ENCODE measurements at places on chromosomes 2 and 18.

GRCh38 chr2:128520340-128520739, 201.7 kb upstream of the HS6ST1 start:
- DNase-seq, result no peak

DNA sequence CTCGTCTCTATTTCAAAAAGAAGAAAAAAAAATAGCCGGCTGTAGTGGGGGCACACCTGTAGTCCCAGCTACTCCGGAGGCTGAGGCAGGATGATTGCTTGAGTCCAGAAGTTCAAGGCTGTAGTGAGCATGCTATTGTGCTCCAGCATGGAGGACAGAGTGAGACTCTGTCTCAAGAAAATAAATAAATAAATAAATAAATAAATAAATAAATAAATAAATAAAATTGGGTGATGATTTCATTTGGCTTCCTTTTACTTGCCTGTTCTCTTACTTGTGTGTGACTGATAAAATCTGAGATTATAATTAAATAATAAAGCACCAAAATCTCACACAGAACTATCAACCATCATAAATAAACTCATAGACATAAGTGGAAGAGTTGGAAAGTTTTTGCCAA, 657.8 kb downstream of the NRXN1 start:
- no peak for DNase-seq

- DNase-seq, result peak; percentile 35
Observed at GRCh38 chr18:23812546-23813440, 123.5 kb downstream of the LAMA3 start.

- DNase-seq, result no peak
Observed at GRCh38 chr18:26902291-26902690, 36.8 kb upstream of the AQP4 start.

DNA sequence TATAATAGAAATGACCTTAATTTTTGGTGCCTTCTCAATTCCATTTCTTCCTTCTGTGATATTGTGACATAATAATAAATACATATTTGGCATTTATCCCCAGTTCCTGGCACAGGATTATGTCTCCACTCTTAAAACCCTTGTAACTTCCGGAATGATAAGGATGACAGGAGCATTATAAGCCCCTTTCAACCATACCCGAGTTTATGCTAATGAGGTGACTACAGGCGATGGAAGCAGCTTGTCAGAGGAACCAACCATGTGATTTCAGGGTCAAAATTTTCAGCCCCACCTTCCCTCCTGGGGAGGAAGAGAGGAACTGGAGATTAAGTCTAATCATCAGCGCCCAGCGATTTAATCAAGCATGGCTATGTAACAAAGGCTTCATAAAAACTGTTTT, 528.5 kb upstream of the CRIM1 start:
- no peak for DNase-seq

GRCh38 chr2:74181739-74182138, 3.1 kb upstream of the MOB1A start:
- DNase-seq, result no peak

DNA sequence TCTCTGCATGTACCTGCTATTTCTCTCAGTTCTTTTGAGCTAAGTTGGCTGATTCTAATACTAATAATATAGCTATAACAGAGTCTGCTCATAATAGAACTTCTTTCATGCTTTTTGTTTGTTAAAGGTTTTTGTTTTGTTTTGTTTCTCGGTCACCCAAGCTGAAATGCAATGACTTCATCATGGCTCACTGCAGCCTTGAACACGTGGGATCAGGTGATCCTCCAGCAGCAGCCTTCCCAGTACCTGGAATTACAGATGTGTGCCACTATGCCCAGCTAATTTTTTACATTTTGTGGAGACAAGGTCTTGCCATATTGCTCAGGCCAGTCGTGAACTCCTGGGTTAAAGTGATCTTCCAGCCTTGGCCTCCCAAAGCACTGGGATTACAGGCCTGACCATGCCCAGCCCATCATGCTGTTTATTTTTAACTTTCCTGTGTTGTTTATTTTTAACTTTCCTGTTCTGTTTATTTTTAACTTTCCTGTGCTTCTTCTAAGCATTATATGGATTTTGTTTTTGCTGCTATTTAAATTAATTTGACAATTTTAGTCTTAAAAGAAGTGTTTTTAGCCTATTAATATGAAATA, 763.8 kb upstream of the CDH7 start:
- DNase-seq, result no peak

DNA sequence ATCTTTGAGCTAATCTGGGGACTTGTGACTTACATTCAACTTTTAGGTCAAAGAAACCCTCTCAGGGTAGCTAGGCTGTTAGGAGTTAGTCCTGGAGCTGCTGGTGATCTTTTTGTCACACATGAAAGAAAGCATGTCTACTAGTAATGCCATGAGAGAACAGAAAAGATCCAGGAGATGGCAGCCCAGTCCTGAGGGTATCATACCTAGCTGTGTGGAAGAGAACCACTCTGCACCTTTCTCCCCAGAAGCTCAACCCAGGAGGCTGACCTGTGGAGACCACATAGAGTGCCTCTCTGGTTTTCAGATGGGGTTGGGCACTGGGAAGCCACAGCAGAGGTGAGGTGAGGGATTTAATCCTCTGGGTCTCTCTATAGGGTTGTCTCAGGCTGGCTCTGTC, 460.2 kb upstream of the UBE2E3 start:
- DNase-seq, result no peak

DNA sequence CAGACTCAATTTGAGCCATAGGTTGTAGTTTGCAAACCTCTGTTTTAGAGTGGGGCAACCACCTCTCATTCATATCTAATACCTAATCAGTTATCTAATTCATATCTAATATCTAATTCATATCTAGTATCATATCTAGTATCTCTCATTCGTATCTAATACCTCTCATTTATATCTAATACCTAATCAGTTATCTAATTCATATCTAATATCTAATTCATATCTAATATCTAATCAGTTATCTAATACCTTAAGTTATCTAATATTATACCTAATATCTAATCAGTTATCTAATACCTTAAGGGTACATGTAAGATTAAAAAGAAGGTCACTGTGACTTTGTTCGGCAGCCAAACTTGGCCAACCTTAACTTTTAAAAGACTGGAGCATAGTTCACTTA, 403.4 kb upstream of the MMADHC start:
- DNase-seq, result no peak

DNA sequence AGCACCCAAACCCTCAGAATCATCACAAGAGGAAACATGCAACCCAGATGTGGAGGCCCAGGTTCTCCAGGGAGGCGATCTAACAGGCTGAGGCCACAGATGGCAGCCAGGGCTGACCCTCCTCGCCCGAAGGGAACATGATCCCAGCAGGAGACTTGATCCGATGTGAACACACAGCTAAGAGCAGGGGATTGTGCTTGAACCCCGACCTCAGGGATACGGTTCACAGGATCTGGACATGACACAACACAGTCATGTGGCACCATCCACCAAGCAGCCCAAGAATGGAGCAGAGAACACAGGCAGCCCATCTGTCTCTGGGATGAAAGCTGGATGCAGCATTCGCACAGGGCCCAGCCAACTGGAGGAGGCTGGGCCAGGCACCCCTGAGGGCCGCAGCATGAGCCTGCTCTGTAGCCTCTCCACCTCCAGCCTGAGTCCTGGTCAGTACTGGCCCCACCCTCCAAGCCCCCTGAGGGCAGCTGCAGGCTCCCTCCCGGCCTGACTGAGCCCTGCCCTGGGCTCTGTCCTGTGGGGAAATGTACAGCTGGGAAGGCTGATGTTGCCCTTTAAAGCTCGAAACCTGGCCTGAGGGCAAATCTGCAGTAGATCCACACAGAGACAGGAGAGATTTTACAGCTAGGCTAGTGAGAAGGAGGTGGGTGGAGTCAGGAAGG, 39.0 kb downstream of the AQP12A start:
- DNase-seq, result no peak

DNA sequence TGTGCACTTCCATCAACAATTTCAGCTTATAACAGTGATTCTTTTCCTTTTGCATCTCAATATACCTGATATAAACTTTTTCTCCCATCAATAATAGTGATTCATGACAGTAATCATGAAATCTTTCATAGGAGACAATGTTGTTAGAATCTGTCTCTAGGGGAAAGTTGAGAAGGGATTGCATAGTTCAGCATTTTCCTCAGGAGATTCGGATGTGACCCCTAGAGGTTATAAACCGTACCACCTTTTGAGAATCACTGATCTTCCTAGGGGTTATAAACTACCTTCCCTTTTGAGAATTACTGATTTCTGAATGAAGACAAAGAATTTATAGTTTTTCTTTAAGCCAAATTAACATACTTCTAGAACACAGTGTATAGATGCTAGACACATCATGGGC, 53.0 kb upstream of the GALNT3 start:
- no peak for DNase-seq

DNA sequence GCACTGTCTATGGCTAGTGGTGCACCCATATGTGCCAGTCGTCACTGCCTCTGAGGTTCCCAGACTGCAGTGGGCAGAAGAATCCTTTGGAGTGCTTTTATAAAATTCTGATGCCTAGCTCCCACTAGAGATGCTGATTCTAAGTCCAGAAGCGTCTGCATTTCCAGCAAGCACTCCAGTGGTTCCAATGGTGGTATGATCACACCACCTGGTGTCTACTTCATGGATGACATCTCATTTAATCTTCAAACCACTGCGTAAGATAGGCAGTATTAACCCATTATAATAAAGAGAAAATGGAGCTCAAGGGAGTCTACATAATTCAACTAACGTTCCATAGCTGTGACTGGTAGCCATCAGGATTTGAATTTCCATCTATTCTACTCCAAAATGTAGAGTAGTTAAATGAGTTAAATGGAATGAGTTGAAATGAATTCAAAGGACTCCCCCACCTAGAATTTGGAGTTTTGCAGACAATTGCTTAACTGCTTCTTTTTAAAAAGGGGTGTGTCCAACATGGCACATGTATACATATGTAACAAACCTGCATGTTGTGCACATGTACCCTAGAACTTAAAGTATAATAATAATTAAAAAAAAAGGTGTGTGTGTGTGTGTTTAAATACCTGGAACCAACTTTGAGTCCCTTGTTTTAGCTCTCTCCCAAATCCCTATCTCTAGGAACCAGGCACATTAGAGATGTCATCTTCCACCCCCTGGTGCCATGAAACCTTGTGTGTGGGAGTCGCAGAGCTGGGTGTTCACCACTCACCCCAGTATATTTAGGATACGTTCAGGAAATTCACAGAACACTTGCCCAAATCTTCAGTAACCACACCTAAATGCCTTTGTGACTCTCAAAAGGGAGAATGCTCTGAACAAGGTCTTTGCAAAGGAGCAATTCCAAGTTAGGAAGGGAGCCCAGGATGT, 14.1 kb downstream of the LAMA3 start:
- peak; percentile 58 for DNase-seq

GRCh38 chr2:236215196-236215595, 47.0 kb upstream of the GBX2 start:
- DNase-seq, result no peak

GRCh38 chr2:227147023-227147422, 17.0 kb downstream of the COL4A4 start:
- peak; percentile 32 for DNase-seq

DNA sequence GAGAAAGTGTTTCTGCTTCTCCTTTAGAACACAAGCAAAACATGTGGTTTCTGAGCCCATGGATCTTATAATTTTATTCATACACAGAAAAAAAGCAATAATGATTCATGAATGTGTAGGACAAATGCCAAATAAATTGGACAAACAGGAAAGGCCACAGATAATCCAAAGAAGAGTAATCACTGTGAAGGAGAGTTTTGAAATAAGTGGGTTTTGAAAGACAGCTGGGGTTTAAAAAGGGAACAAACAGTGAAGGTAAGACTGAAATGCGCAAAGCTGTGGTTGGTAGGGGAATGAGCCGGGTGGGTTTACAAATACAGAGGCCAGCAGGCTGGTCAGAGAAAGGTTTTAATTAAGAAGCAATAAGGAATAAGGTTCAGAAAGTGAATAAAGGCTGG, 50.0 kb upstream of the MBOAT2 start:
- peak; percentile 17 for DNase-seq

DNA sequence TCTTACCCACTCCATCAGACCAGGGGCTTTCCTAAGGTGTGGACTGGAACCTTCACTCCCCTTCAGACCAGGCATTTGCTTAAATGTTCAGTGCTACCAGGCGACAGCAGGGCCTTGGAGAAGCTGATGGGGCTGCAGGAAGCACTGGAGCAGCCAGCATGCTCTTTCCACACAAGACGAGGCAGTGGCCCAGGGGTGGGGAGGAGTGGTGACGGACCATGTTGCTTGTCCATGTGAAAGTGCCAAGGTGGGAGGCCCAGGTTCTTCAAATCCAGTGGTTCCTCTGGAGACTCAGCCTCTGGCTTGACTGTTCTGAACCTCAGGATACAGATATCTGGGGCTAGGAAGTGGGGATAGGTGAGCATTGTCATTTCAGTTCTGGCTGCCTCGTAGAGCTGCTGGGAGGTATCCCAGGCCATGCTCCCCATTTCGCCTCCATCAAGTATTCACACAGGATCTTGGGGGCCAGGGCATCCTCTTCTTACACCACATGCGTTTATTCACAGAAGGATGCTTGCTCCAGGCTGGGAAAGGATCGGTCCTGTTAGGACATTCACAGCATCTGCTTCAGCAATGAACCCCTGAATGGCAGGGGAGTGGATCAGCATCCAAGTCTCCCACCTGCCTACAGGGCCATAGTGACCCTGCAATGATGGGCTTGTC, 62.2 kb downstream of the SFXN5 start:
- no peak for DNase-seq

DNA sequence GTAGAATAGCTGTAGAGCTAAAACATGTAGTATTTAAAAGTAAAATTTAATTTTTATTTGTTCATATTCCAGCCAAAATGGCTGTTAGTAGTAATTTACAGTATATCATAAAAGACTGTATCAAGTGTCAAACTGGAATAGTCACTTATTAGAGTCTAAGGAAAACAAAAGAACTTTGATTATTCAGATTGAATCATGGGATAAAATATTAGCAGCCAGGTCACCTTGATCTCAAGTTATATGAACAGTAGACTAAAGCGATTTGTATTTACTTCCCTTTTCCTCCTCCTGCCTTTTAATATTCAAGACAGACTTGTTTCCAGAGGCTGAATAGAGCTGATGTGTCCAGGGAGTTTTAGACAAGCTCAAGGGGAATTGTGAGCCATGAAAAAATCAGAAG, 54.4 kb downstream of the PMAIP1 start:
- no peak for DNase-seq

DNA sequence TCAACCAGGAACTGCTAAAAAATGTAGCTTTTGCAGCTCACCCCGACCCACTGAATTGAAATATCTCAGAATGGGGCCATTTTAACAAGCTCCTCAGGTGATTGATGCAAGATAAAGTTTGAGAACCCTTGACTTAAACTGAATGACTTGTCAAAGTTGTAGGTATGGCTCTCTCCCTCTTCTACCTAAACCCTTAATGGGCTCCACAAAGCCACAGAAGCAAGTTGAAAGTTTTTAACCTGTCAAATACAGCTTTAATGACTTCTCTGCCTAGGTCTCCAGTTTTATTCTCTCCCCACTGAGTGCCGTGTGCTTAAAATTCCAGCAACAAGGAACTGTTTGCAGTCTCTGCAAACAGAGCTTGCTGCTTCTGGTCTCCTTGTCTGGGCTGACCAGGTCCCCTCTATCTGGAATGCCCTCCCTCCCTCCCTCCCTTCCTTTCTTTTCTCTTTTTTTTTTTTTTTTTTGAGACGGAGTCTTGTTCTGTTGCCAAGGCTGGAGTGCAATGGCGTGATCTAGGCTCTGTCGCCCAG, 19.7 kb upstream of the RNF125 start:
- no peak for DNase-seq

- DNase-seq, result peak; percentile 80
Observed at GRCh38 chr2:54560146-54560881, 104.2 kb downstream of the SPTBN1 start.

- DNase-seq, result no peak
Observed at GRCh38 chr2:96306370-96306769, 1.0 kb upstream of the SNRNP200 start.

GRCh38 chr2:141341444-141341843, 789.4 kb downstream of the LRP1B start:
- DNase-seq, result peak; percentile 97

- peak; percentile 98 for DNase-seq
Observed at GRCh38 chr2:187547353-187547979, 6.8 kb downstream of the TFPI start.

Data from fibroblast of skin of back (primary cell).